ENCODE measurements at places on chromosomes 3 and 15. TPM values are rescaled to one million over a fixed set of nuclear protein-coding genes. Genes with fewer than 3 reads are reported as not detected.

CHDH gene
- total RNA-seq: 1.2 TPM

PARP6 gene
- 7.8 TPM for total RNA-seq

TMEM40 gene
- total RNA-seq: under 0.01 TPM

SUCNR1 gene
- total RNA-seq: under 0.01 TPM

C3orf22 gene
- not detected for total RNA-seq

MGLL gene
- 77.6 TPM for total RNA-seq

KBTBD13 gene
- not detected for total RNA-seq

SLC12A1 gene
- not detected for total RNA-seq

ATP13A4 gene
- total RNA-seq: 0.13 TPM

MEGF11 gene
- under 0.01 TPM for total RNA-seq

EFCC1 gene
- total RNA-seq: 3.3 TPM

SLC2A2 gene
- not detected for total RNA-seq

AMIGO3 gene
- total RNA-seq: not detected

NR2E3 gene
- total RNA-seq: 0.50 TPM

BLM gene
- total RNA-seq: 6.6 TPM

RPL29 gene
- total RNA-seq: 529 TPM

SI gene
- total RNA-seq: not detected

HES1 gene
- total RNA-seq: 27.6 TPM

TLE3 gene
- 33.9 TPM for total RNA-seq

RLBP1 gene
- total RNA-seq: not detected

GOLGA6L4 gene
- total RNA-seq: 1.3 TPM

ACKR4 gene
- total RNA-seq: 0.50 TPM

SLC9C1 gene
- 0.13 TPM for total RNA-seq

ADAMTS17 gene
- not detected for total RNA-seq

PLA2G4D gene
- total RNA-seq: not detected

ZNF385D gene
- 3.2 TPM for total RNA-seq

TEX9 gene
- 0.63 TPM for total RNA-seq

STXBP5L gene
- not detected for total RNA-seq

HHLA2 gene
- not detected for total RNA-seq

SIDT1 gene
- not detected for total RNA-seq

ASB14 gene
- total RNA-seq: not detected

DENND6A gene
- total RNA-seq: 17.2 TPM

Measured in bladder microvascular endothelial cell (primary cell).